ENCODE measurements at places on chromosomes 1 and 21. TPM values are rescaled to one million over a fixed set of nuclear protein-coding genes. Genes with fewer than 3 reads are reported as not detected.

DNA sequence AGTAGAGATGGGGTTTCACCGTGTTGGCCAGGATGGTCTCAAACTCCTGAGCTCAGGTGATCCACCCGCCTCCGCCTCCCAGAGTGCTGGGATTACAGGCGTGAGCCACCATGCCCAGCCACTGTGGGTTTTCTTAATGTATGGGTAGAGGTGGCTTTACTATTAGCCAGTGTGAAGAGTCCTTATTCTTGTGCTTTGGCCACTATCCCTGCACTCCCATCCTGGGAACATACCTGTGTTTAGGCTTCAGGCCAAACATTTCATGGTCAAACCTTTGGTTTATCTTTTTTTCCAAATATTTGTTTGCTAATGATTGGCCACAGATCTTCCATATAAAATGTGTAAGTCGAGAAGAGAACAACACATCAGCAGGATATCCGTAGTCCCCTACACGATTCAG, 16.5 kb downstream of the FMO5 start:
- no peak for DNase-seq
- peaks cover 2% of the 10 kb centered on the region for H3K36me3 ChIP-seq
- no peak overlapping the region for H3K4me3 ChIP-seq
- peaks cover 3% of the 10 kb centered on the region for H3K4me1 ChIP-seq
- H3K27ac ChIP-seq: no peak overlapping the region
- H3K27me3 ChIP-seq: no peaks in the 10 kb centered on the region

DNA sequence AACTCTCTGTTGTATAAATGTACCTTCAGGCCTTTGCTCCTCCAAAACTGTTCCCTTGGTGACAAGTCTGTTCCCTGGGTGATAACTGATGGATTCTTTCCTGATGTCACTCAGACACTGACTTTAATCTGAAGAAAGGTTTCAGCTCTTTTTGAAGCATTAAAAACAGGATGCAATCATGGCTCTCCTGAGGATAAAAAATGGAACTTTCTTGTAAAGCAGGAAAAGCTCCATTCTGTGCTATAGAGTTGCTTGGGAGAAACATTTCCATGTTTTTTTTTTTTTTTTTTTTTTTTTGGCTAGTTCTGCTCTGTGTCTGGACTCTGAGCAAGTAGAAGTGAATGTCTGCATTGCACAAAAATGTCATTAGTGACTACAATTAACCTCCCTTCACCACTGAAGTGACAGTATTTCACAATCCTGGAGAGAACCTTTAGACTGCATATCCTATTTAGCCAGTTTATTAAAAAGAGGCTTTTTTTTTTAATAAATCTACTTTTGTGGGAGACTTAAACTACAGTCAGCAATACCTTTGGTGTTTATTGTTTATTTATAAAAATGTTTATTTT, 101.7 kb upstream of the PRMT6 start:
- H3K4me3 ChIP-seq: no peak overlapping the region
- no peak overlapping the region for H3K27ac ChIP-seq
- no peaks in the 10 kb centered on the region for H3K36me3 ChIP-seq
- no peak for DNase-seq
- peaks cover 18% of the 10 kb centered on the region for H3K27me3 ChIP-seq

DNA sequence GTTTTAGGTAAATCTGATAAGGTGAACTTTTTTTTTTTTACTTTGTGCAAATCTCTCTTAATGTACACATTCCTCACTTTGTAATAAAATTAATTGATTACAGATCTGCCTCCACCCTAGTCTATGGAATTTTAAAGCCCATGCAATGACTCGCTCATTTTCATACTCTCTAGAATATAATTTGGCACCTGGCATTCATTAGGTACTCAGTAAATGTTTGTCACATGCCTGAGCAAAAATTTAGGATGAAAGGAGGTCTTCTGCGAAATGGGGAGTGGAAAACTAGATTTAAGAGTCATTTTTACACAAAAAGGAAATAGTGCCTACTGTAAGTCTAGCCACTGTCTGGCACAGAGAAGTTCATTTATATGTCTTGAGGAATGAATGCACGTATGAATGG, 350.1 kb downstream of the DPYD start:
- DNase-seq: no peak
- H3K27ac ChIP-seq: peak overlapping the region; percentile 2
- peaks cover 10% of the 10 kb centered on the region for H3K36me3 ChIP-seq
- H3K4me3 ChIP-seq: no peak overlapping the region
- H3K4me1 ChIP-seq: peaks cover 2% of the 10 kb centered on the region

DNA sequence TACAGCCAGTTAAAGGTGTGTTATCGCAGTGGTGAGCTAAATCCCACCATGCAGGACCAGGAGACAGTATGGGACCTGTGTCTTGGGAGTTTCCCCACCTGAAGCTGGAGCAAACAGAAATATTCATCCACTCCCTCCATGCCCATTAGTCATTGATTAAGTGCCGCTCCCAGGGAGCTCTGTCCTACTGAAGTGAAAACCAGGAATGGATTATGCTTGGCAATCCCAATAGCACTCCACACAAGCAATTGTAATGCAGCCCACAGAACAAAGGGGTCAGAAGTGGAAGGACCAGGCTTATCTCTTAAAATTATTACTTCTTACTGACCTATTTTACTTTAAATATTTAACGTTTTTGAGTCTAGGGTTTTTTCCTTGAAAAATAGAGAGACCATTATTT, 1005.4 kb downstream of the ADGRL2 start:
- H3K36me3 ChIP-seq: no peaks in the 10 kb centered on the region
- H3K27me3 ChIP-seq: no peaks in the 10 kb centered on the region
- H3K4me1 ChIP-seq: no peaks in the 10 kb centered on the region
- no peak for DNase-seq

The CCDC30 gene
- total RNA-seq: 2.9 TPM

The MYBPH gene
- not detected for total RNA-seq

All from T-helper 17 cell (primary cell).